ENCODE measurements at places on chromosomes 3 and 15.

DNA sequence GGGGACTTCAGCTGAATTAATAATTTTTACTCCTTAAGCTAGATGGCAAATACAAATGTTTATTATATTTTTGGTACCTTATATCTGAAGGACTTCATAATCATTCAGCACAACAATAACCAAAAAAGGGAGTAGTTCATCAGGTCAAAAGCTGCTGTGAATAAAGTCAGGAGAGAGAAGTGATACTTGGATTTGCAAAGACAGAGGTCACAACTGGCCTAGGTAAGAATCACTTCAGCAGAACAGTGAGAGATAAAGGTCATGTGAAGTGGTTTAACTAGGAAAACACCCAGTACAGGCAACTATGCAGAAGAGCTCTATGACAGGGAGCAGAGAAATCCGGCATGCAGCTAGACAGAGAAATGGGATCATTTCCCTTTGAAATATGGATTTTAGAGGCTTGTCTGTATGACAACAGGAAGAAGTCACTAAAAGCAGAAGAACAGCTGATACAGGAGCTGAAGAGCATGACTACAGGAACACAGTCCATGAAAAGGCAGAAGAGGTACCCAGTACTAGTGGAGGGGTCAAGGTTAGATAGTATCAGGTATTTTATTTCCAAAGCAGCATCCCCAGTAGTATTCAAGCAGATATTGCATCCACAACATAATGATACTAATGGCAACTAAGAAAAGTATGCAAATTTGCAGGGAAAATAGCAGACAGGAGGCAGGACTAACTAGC lies 25.7 kb downstream of the ZMAT3 start:
- peak; percentile 9 for DNase-seq

- DNase-seq, result no peak
Measured at GRCh38 chr3:139559541-139559940, 20.0 kb upstream of the RBP1 start.

- no peak for DNase-seq
Measured at GRCh38 chr3:123320221-123320620, 118.5 kb downstream of the SEC22A start.

GRCh38 chr3:19248767-19249166 lies 100.5 kb downstream of the KCNH8 start:
- no peak for DNase-seq

DNA sequence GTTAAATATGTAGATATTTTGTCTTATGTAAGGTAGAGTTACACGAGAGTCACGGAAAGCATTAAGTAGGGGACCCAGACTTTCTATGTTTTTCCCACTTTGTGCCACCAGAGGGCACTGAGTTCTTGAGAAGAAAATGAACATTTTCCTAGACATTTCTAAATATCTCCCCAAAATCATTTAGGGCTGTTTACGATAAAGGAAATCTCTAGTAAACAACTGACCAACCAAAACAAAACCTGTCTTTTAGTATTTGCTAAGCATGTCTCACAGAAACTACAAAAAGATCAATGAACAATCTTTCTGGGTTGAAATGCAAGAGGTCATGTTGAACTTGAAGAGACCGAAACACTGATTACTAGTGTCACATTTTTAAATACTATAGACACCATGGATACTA lies 16.1 kb downstream of the POU1F1 start:
- peak; percentile 49 for DNase-seq

GRCh38 chr3:47496892-47497291 lies 16.6 kb downstream of the ELP6 start:
- no peak for DNase-seq

GRCh38 chr15:34357653-34358052 lies 9.3 kb downstream of the LPCAT4 start:
- no peak for DNase-seq

DNA sequence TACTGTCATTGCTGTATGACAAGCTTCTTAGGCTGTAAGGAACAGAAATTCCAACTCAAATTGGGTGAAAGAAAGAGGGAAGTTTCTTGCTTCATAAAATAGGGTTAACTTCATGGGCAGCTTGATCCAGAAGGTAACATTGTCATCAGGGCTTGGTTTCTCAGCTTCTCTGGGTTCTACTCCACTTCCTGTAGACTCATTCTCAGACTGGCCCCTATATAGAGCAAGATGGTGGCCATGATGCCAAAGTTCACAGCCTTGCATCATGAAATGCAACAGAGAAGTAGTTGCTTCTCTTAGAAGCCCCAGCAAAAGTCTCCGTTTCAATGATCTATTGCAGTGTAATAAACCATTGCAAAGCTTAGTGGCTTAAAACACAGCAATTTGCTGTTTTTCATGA lies 33.6 kb downstream of the TMEM40 start:
- DNase-seq, result no peak

DNA sequence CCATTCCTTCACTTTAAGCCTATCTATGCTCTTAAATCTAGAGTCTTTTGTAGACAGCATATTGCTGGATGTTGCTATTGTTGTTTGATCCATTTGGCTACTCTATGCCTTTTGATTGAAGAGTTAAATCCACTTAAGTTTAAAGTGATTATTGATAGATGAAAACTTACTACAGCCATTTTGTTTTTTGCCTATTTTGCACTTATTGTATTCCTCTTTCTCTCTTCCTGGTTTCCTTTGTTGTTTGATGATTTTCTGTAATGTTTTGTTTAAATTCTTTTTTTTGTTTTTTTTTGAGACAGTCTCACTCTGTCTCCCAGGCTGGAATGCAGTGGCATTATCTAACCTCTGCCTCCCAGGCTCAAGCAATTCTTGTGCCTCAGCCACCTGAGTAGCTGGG lies 19.8 kb downstream of the IQCF6 start:
- no peak for DNase-seq

DNA sequence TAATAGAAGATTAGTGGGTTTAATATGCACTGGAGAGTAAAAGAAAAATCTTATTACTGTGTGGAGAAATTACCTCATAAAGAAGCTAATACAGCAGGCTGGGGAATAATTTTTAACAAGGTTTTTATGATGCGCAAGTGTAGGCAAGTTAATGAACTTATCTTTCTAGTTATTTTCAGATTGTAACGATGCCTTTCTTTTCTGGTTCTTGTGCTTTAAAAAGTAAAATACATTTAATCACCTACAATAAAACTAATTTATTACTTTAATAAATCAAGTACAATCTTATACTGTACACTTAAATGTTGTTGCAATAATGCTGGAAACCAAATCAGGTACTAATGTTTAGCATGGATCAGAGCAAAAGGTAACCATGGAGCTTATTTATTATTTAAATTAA lies 266.6 kb downstream of the ZIC1 start:
- no peak for DNase-seq

GRCh38 chr15:66952756-66953522 lies 112.5 kb upstream of the SMAD3 start:
- no peak for DNase-seq

- DNase-seq, result no peak
Measured at GRCh38 chr3:158107605-158108444, 1.6 kb upstream of the SHOX2 start.

GRCh38 chr3:153001210-153002078 lies 160.6 kb upstream of the RAP2B start:
- no peak for DNase-seq

All from NB4 (cell line).